ENCODE measurements at places on chromosomes 1 and 21.

DNA sequence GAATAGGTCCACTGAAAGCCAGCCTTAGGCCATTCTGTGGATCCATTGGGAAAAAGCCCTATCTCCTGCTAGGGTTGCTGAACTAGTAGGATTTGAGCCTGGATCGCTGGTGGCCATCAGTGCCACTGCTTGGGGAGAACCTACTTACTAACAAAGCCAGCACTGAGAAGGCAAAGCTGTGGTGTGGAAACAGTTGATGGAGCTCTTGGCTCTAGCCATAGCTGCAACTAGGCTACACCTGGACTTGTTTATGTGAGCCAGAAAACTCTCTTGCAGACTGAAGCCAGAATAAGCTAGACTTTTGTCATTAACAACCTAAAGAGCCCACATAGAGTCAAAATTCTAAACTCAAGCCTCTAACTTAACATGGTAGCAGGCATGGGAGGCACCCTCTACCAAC, 20.7 kb downstream of the DAB1 start:
- DNase-seq = no peak

DNA sequence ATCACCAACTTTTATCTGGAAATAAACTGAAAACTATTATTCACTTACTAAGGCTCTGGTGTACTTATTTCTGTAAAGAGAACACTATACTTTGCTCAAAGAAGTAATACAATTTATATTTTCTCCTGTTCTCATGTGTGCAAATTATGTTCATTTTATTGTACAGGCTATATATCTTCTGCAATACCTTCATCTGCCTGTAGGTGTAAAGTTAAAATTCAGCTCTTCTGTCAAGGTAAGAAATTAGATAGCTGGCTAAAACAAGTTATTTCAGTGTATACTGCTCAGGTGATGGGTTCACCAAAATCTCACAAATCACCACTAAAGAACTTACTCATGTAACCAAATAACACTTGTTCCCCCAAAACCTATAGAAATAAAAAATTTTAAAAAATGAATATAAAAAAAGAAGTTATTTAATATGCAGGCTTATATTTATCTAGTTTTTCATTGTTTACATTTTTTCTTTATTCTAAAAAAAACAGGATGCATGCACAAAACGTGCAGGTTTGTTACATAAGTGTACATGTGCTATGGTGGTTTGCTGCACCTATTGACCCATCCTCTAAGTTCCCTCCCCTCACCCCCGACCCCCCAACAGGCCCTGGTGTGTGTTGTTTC, 81.5 kb downstream of the PTGER3 start:
- no peak for DNase-seq

DNA sequence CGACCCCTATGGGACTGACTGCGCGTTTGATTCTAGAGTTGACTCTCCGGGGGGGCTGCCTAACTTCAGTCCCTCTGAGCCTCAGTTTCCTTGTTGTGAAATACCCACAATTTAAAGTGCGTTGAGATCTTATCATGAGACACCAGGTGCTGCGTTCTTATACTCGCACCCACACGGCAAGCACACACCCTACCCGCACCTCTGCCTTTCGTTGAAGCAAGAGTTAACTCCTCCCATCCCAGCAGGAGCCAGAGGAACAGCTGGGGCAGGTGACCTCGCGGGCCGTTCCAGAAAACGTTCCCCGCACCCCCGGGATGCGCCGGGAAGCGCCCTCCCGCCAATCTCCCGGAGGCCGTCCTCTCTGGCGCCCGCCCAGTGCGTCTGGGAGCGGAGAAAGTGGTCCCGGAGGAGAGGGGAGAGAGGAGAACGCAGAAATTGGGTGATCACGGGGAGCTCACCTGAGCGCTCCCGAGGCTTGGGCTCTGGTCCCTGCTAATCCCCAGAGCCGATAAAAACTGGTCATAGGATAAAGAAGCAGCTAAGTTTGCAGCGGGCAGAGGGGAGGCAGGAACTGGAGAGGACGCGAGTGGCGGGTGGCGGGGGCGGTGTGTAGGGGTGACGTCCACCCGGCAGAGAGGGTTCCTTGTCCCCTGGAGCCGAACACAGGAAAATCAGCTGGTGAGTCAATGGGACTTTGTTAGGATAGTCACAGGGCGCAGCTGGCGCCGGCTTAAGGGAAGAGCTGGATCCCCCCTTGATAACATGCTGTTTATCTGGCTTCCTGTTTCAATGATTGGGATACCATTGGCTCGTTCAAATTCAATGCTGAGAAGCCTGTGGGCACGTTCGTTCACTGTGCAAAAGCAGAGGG, 869 bp downstream of the NAV1 start:
- no peak for DNase-seq

GRCh38 chr1:36175137-36176095, 19.5 kb downstream of the MAP7D1 start:
- no peak for DNase-seq

GRCh38 chr21:45834026-45834715, 147.4 kb upstream of the COL6A1 start:
- DNase-seq = no peak

- no peak for DNase-seq
These were observed 79.8 kb downstream of the NFASC start for GRCh38 chr1:204950353-204951001.

DNA sequence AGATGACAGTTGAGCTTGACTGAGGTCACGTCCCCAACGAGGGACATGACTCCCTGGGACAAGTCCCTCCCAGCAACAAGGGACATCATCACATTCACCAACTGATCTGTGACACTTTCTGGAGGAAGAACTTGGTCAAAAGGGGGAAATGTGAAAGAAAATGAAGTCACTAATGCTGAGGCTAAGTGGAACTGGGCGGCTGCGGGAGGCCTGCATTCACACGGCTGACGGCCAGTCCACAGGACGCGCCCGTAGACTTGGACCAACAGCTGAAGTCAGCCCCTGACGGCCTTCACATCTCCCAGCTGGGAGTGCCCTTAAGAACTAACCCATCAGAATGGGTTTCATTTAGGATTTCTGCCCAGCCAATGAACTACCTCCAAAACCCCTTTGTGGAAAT, 26.6 kb downstream of the POFUT2 start:
- DNase-seq = no peak

DNA sequence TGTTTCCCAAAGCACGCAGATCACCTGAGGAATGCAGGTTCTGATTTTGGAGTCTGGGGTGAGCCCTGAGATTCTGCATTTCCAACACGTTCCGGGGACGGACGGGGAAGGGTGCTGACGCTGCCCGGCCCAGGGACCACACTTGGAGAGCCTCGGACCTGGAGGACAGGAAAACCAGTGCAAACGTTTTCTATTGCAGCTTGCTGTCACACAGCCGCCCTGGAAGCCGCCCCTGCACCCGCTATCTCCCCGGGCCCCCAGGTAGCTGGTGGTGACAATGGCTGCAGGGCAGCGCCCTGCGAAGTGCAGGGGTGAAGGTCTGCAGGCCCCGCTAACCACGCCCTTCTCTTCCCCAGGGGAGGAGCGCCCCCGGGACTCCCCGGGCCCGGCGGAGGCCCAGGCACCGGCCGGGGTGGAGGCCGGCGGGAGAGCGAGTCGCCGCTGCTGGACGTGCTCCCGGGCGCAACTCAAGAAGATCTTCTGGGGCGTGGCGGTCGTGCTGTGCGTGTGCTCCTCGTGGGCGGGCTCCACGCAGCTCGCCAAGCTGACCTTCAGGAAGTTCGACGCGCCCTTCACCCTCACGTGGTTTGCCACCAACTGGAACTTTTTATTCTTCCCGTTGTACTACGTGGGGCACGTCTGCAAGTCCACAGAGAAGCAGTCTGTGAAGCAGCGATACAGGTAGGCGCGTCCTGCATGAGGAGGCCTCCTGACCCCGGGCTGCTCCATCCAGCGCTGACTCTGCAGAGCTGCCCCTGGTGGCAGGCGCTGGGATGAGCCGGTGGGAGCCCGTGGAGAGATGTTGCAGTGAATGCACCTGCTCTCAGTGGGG, 142.0 kb upstream of the COA6 start:
- DNase-seq = no peak

GRCh38 chr21:43806017-43806710, 16.8 kb downstream of the RRP1 start:
- DNase-seq = no peak

- DNase-seq = no peak
These were observed 155.9 kb downstream of the BARHL2 start for GRCh38 chr1:90561103-90561783.

All from GM12878 (cell line).